Breast epithelium (tissue), 4 donors: ENCODE measurements at places on chromosomes 4 and X. TPM values are rescaled to one million over a fixed set of nuclear protein-coding genes. Genes with fewer than 3 reads are reported as not detected.

Gene GUCY1B1
- total RNA-seq = 5.4 TPM

GRCh38 chrX:17826609-17827496, 34.2 kb downstream of the RAI2 start:
- no peaks in the 10 kb centered on the region for H3K4me1 ChIP-seq
- no peak overlapping the region for H3K27ac ChIP-seq
- H3K27me3 ChIP-seq = no peaks in the 10 kb centered on the region
- no peak overlapping the region for H3K4me3 ChIP-seq

DNA sequence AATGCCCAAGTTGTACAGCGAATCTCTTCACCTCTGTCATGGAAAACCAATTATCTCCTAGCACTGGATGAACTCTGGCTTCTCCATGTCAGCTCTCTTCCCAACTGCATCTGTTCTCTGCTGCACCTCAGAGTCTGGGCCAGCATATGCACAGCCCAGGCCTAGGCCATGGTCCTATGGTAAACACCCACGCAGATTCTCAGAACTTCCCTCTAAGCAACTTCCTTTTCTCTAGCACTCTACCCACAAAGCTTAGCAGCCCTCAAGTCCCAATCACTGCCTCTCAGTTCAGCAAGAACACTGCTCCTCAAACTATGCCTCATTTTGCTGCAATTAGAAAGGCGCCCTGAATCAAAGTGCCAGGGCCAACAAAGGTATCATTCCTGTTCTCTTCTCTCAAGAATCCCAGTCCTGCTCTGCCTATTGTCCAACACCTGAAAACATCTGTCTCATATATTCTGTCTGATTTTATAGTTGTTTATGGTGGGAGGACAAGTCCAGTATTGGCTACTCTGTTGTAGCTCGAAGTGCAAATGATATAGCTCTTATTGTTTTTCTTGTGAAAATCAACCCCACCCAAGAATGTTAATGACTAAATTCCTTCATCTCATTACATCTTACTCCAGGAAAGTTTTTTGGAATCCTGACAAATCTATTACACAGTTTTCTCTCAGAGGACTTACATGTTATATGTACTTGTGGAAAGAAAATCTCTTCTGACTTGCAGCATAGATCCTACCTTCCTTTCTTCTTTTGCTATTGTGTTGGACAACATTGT, 85.4 kb downstream of the DCHS2 start:
- H3K4me3 ChIP-seq = no peak overlapping the region
- no peak overlapping the region for H3K27ac ChIP-seq
- no peaks in the 10 kb centered on the region for H3K36me3 ChIP-seq

Gene GC
- total RNA-seq = not detected

- no peaks in the 10 kb centered on the region for H3K36me3 ChIP-seq
- H3K4me1 ChIP-seq = no peaks in the 10 kb centered on the region
- no peak overlapping the region for H3K4me3 ChIP-seq
- H3K27ac ChIP-seq = no peak overlapping the region
These were observed 43.3 kb downstream of the DHRSX start for GRCh38 chrX:2457289-2458133.

DNA sequence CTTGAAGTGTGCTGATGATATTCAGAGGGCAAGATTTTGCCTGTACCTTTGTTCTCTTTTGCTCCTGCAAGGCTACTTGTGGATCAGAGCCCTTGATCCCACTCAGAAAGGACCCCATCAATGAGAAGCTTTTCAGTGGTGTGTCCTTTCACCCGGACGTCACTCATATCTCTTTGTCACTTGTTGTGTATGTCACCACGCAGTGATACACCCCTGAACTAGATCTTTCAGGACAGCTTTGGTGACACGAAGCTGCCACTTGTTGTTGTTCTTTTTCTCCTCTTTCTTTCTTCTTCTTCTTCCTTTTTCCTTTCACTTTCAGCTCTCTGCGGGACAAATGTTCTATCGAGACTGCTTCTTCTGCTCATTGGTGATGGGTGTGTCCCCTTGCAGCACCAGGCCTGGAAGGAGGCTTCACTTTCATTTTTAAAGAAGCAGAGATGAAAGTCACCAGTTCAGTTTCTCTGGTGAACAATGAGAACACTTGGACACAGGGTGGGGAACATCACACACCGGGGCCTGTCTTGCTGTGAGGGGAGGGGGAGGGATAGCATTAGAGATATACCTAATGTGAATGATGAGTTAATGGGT, 83.6 kb downstream of the NBDY start:
- H3K27ac ChIP-seq = peak overlapping the region; percentile 68
- peak overlapping the region; percentile 44 for H3K4me3 ChIP-seq
- no peak for DNase-seq
- no peaks in the 10 kb centered on the region for H3K36me3 ChIP-seq
- no peaks in the 10 kb centered on the region for H3K4me1 ChIP-seq

Gene MAGEA12
- not detected for total RNA-seq

- H3K4me1 ChIP-seq = no peaks in the 10 kb centered on the region
- H3K27me3 ChIP-seq = peaks cover 17% of the 10 kb centered on the region
- DNase-seq = no peak
- H3K36me3 ChIP-seq = no peaks in the 10 kb centered on the region
These were observed 35.8 kb downstream of the BCOR start for GRCh38 chrX:40061871-40062524.

DNA sequence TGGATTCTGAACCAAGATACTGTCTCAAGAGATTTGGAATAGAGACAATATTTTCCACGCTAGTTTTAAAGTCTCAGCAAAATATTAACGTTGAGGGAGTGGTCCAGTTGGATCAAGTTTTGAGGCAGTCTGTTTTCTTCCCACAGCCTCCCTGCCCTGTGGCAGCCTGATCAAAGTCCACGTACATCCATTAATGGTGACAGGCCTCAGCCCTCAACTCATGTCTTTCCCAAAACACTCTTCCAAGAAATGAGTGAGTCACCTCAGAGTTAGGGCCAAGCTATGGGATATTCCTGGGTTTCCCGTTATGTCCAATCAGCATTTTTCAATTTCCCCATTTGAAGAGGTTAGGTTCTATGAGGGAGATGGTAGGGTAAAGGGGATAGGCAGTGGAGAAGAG, 28.5 kb downstream of the EGFL6 start:
- H3K4me3 ChIP-seq = no peak overlapping the region
- DNase-seq = no peak
- no peak overlapping the region for H3K27ac ChIP-seq
- H3K4me1 ChIP-seq = no peaks in the 10 kb centered on the region

DNA sequence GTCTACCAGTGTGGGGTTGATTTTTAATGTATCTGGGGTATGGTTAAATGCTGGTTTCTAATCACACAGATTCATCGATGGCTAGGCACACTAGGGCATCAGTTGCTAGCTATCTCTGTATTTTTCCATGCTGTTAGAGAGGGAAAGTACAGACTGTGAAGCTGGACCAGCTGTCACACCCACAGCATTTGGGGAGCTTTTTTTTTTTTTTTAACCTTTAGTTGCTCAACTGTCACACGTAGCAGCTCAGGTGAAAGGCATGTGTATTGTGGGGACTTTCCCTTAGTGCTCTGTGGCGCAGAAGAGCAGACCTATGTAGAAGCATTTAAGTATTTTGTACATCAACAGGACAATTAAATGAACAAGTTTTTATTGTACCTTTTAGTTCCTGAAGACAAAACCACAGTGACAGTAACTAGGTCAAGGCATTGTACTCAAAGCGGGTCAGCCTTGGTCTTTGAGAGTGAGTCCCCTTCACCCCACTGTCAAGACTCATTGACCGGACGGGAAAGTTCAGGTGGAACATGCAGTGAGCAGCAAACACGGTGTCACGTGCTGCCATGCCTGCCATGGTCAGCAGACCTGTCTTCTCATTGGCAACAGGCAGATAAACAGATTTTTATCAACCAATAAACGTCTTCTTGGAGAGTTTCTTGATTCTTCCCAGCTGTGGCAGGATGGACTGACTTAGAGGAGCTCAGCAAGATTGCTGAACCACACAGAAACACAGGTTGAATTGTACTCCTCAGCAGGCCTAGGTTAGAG, 65.3 kb downstream of the CASP3 start:
- no peak overlapping the region for H3K4me3 ChIP-seq
- no peaks in the 10 kb centered on the region for H3K36me3 ChIP-seq
- no peak for DNase-seq
- H3K27ac ChIP-seq = no peak overlapping the region
- H3K27me3 ChIP-seq = no peaks in the 10 kb centered on the region

Gene ETDB
- not detected for total RNA-seq

- H3K4me1 ChIP-seq = no peaks in the 10 kb centered on the region
- no peak overlapping the region for H3K4me3 ChIP-seq
- no peaks in the 10 kb centered on the region for H3K36me3 ChIP-seq
- no peak for DNase-seq
- peak overlapping the region; percentile 57 for H3K27ac ChIP-seq
These were observed 106.9 kb downstream of the SMIM20 start for GRCh38 chr4:26020881-26021280.

Gene C4orf54
- total RNA-seq = not detected

- no peak overlapping the region for H3K27ac ChIP-seq
- H3K4me3 ChIP-seq = no peak overlapping the region
- DNase-seq = no peak
- no peaks in the 10 kb centered on the region for H3K36me3 ChIP-seq
These were observed 64.7 kb downstream of the SLC7A11 start for GRCh38 chr4:138177278-138177968.

Gene ASB12
- not detected for total RNA-seq

Gene ZDHHC15
- 2.9 TPM for total RNA-seq

- H3K36me3 ChIP-seq = no peaks in the 10 kb centered on the region
- no peak for DNase-seq
- no peak overlapping the region for H3K4me3 ChIP-seq
- H3K27me3 ChIP-seq = no peaks in the 10 kb centered on the region
These were observed 92.7 kb downstream of the USP46 start for GRCh38 chr4:52566136-52567031.

DNA sequence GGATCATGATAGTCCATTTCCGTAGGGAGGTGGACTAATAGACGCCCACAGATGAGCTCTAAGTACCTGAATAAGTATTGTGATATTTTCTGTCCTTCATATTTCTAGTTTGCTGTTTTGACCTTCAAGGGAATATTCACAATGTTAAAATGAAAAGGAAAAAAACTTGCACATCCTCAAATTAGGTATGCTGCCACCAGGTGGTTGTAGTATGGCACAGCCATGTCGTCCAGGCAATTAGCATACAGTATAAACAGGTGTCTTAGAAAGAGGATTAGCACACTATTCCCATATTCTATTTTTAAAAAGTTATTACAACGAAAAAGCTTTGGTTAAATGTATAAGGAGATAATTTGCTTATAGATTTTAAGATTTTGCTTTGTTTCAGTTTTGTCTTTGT, 802.0 kb downstream of the RPA4 start:
- peaks cover 36% of the 10 kb centered on the region for H3K27me3 ChIP-seq
- H3K4me3 ChIP-seq = no peak overlapping the region
- no peaks in the 10 kb centered on the region for H3K4me1 ChIP-seq
- no peaks in the 10 kb centered on the region for H3K36me3 ChIP-seq

Gene TMEM154
- 1.3 TPM for total RNA-seq

DNA sequence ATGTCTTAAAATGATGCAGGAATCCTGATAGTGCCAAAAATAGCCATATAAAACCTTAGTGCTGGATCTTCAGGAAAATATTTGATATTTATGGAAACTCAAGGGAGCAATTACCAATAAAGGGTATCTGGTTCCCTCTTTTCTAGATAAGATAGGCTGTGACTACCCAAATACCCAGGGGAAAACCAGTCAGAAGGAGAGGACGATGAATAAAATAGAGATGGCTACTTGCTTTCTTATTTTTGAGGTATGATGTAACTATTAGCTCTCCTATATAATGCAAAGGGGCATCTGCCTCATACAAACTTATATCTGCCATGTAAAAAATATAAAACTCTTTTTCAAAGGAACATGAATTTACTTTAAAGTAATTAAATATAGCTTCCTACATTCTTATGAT, 23.4 kb upstream of the COX18 start:
- DNase-seq = no peak
- no peaks in the 10 kb centered on the region for H3K27me3 ChIP-seq
- H3K4me3 ChIP-seq = no peak overlapping the region
- H3K4me1 ChIP-seq = no peaks in the 10 kb centered on the region
- H3K36me3 ChIP-seq = peaks cover 4% of the 10 kb centered on the region

GRCh38 chr4:81052119-81053068, 21.9 kb downstream of the BMP3 start:
- no peaks in the 10 kb centered on the region for H3K36me3 ChIP-seq
- no peaks in the 10 kb centered on the region for H3K4me1 ChIP-seq
- H3K27me3 ChIP-seq = no peaks in the 10 kb centered on the region
- no peak overlapping the region for H3K27ac ChIP-seq
- no peak for DNase-seq
- H3K4me3 ChIP-seq = no peak overlapping the region

DNA sequence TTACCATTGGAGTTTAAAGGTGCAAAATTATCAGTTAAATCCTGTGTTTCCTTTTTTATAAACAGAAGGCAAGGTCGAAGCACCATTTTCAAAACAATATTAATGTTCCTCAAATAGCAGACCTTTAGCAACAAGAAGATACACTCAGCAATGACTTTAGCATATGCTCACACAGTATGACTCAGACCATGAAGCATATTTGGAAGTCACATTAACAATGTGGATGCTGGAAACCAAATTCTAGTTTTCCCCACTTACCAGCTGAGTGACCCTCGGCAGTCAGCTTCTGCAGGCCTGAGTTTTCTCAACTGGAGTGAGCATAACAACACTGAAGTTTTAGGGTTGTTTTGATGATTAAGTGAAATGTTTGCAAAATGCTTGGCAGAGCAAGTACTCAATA, 130.5 kb downstream of the ANK2 start:
- no peak overlapping the region for H3K4me3 ChIP-seq
- H3K36me3 ChIP-seq = no peaks in the 10 kb centered on the region
- H3K27ac ChIP-seq = no peak overlapping the region
- no peak for DNase-seq

Gene GPC3
- total RNA-seq = 99.2 TPM

Gene SMARCAD1
- 18.4 TPM for total RNA-seq

Gene NPY5R
- 4.6 TPM for total RNA-seq

DNA sequence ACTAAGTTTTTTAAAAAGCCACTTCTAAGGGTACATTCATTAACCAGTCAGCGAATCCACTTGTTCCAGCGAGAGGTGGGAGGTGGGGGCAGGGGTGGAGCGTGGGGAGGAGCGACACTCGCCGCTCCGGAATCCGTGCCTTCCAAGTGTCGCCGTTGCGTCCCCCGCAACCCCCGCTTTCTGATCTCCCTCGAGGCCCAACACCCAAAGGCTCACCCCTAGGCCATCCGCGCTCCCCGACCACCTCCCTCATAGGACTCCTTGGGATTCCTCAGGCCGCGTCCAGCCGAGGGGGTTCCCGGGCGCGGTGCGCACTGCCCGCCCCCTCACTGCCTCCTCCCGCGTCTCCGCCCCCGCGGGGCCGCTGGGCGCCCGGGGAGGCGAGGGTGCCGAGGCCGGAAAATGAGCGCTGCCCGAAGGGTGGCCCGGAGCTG, 108.1 kb upstream of the STOX2 start:
- no peak for DNase-seq
- H3K27ac ChIP-seq = peak overlapping the region; percentile 70
- H3K27me3 ChIP-seq = no peaks in the 10 kb centered on the region
- no peaks in the 10 kb centered on the region for H3K36me3 ChIP-seq
- H3K4me1 ChIP-seq = no peaks in the 10 kb centered on the region

Gene FAM184B
- 0.33 TPM for total RNA-seq

- H3K27me3 ChIP-seq = no peaks in the 10 kb centered on the region
- H3K27ac ChIP-seq = no peak overlapping the region
- H3K36me3 ChIP-seq = no peaks in the 10 kb centered on the region
- no peak overlapping the region for H3K4me3 ChIP-seq
These were observed 2121.0 kb downstream of the PCDH7 start for GRCh38 chr4:32841217-32841616.
